ENCODE measurements at places on chromosomes 16 and 17.

GRCh38 chr17:77282524-77283515 lies 142.1 kb downstream of the SEC14L1 start:
- no peak for DNase-seq

DNA sequence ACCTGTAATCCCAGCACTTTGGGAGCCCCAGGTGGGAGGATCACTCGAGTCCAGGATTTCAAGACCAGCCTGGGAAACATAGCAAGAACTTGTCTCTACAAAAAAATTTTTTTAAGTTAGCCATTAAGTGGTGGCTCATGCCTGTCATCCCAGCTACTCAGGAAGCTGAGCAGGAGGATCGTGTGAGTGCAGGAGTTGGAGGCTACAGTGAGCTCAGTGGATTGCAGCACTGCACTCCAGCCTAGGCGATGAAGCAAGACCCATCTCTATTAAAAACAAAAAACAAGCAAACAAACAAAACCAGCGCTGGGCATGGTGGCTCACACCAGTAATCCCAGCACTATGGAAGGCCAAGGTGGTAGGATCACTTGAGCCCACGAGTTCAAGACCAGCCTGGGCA lies 38.0 kb downstream of the HEATR3 start:
- DNase-seq = no peak

DNA sequence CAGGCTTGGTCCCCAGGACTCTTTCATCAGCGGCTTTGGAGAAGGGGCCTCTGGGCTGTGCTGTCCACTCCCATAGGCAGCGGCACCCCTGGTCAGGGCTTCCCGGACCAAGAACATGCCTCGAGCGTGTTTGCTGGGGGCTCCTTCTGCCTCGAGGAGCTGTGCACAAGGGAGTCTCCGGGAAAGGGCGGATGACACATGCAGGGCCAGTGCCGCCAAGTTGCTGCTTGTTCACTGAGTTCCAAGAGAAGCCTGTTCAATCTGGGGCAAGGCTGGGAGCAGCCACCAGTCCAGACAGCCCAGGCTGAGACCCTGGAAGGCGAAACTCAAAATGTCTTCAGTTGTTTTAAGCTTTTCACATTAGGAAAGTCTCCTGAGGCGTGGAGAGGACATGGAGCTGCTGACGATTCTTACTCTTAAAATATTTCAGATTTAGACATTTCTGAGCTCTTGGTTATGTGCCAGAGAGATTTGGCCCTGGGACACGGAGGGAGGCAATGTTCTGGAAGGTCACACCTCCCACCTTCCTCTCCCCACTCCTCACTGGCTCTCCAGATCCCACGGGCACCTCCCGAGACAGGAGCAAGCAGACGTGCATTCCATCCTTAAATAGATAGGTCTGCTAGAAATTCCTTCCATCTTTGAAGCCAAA lies 84.5 kb upstream of the ZNF469 start:
- DNase-seq = no peak

DNA sequence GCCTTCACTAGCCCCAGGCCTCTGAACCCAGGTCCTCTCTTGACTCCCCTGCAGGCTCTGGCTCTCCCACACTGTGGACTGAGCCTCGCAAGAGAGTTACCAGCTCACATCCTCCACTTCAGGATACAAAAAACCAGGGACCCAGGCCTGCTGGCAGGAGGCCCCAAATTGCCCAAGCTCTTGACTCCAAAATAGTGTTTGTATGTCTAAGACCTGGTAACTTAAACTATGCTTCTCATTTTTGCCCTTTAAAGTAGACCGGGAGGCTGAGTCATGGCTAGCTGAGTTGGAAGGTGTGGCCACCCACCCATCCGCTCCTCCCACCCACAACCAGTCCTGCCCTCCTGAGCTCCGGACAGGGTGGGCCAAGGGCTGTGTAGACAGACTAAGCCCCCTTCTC lies 250.0 kb downstream of the SOX9 start:
- no peak for DNase-seq

GRCh38 chr16:22373662-22374310 lies 633 bp downstream of the CDR2 start:
- no peak for DNase-seq

DNA sequence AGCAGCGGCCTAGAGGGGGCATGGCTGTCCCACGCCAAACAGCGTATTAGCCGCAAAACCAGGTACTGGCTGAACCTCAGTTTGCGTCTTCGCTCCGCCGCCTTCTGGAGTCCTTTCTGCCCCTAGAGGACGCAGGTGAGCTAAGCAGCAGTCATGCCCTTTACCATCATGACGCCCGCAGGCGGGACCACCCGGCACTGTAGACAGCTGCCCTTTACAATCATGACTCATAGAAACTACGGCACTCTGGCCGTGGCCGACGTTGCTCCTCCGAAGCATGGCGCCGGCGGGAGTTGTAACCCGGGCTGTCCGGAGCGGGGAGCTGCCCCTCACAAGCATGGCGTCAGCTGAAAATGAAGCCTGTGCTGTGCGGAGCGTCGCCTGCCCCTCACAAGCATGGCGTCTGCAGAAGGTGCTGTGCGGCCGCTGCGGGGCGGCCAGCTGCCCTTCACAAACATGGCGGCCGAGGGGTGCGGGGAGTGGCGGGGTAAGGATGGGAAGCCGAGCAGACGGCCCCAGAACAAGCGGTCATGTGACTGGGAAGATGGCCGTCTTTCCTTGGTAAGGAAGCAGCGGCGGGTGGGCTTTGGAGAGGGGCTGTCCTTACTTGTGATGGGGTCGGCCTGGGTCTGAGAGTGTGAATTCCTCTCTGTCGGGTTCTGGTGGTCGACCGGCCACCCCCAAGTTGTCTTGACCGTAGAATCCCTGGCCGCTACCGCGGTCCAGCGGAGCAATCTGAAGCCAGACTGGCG lies at the start of gene VPS35L:
VPS35L (plus strand) TSS at position 518 of the 752 bp plus-strand sequence; CDS start at position 545, 27 bp downstream.
- DNase-seq = peak; percentile 96

GRCh38 chr16:68645494-68646388 lies 631 bp downstream of the CDH3 start:
- DNase-seq = no peak

DNA sequence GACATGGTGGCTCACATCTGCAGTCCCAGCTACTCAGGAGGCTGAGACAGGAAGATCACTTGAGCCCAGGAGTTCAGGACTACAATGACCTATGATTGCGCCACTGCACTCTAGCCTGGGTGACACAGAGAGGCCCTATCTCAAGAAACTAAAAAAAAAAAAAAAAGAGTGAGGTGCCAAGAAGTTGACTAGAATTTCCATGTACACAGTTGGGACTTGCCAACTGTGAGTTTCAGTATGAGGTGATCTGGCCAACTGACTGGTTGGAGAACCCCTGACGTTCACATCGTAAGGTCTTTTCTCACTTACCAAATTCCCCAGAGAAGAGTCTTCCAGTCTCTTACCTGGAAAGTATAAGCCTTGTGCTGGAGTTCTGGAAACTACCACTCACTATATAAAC lies 3.1 kb upstream of the MED11 start:
- DNase-seq = no peak

DNA sequence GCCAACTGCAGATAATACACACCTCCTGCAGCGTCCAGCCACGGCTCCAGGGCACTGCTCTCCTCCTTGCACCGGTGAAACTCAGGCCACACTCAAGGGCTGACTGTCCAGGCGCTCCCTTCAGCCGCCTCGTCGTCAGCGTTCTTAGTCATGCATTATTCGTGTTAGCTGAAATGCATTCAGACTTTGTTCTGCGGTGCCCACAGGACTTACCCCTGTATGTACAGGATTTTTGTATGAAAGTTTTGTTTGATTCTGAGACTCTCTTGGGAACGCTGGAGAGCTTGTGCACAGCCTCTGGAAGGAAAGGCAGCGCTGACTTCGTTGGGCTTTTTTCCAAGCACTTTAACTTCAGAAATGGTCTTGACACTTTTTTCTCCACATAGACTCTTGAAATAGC lies 22.1 kb downstream of the CIBAR2 start:
- DNase-seq = no peak

GRCh38 chr16:88338111-88338510 lies 44.6 kb upstream of the ZNF469 start:
- DNase-seq = no peak

DNA sequence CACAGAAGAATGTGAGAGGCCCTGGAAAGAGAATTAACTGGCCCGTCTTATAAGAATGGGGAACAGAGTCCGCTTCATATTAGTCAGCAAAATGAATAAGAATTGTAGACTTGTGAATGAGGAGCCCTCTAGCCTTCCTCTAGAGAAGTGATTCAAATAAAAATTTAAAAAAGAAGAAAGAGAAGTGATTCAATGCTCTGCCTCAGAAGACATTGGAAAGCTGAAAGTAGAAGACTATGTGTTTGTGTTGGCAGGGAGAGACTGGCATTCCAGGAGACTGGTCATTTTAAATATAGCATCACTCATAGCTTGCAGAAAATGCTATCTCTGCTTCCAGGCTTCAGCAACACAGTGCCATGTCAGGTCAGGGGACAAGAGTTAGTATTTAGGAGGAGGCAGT lies 190.6 kb upstream of the HS3ST3A1 start:
- no peak for DNase-seq

- DNase-seq = no peak
These were observed 42.3 kb downstream of the ABR start for GRCh38 chr17:1137465-1137894.

- no peak for DNase-seq
These were observed 6.2 kb upstream of the ETV4 start for GRCh38 chr17:43552229-43552837.

GRCh38 chr16:84851192-84852127 lies 31.7 kb downstream of the CRISPLD2 start:
- DNase-seq = no peak

- no peak for DNase-seq
These were observed 77.3 kb upstream of the ASIC2 start for GRCh38 chr17:33370401-33370800.

GRCh38 chr16:89949121-89949742 lies 677 bp downstream of the DEF8 start:
- DNase-seq = no peak

DNA sequence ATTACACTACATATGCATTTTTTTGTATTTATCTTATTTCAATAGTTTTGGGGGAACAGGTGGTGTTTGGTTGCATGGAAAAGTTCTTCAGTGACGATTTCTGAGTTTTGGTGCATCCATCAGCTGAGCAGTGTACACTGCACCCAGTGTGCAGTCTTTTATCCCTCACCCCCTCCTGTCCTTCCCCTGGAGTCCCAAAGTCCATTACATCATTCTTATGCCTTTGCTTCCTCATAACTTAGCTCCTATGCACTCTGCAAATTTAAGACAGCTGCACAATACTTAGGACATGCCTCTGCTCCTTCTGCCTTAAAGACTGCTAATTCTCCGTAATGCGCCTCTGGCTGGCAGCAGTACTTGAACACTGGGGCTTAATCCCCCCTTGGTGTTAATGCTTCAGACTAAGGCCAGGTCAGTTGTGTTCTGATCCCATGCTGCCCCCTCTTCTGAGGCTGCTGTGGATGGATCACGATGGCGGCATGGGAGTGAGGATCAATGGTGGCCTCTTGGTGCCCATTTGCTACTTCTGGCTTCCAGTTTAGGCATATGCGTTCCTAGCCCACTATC lies 146.2 kb downstream of the PARN start:
- no peak for DNase-seq

DNA sequence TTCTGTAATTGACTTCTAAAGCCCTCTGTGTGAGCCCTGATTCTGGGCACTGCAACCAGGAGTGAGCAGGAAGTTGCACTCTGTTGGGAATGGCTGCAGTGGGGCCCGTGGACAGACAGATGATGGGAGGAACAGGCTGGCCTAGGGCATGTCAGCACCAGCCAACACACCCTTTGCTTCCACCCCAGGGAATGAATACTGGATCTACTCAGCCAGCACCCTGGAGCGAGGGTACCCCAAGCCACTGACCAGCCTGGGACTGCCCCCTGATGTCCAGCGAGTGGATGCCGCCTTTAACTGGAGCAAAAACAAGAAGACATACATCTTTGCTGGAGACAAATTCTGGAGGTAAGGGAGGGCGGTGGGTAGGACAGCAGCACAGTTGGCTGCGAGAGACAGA lies 10.8 kb upstream of the LPCAT2 start:
- no peak for DNase-seq

DNA sequence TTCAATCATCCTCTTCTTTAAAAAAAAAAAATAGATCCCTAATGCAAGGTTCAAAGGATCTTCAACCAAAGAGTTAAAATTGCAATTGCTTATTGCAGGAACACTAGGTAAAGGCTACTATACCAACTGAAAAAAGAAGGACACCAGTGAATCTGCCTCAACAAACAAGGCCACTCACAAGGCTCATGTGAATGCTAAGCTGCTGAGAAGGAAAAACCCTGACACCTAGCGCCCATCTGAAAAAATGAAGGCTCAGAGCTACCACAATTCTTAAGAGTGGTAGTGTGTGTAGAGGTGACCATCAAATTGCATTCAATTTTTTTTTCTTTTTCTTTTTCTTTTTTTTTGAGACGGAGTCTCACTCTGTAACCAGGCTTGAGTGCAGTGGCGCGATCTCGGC lies 201.6 kb upstream of the C17orf78 start:
- DNase-seq = no peak

DNA sequence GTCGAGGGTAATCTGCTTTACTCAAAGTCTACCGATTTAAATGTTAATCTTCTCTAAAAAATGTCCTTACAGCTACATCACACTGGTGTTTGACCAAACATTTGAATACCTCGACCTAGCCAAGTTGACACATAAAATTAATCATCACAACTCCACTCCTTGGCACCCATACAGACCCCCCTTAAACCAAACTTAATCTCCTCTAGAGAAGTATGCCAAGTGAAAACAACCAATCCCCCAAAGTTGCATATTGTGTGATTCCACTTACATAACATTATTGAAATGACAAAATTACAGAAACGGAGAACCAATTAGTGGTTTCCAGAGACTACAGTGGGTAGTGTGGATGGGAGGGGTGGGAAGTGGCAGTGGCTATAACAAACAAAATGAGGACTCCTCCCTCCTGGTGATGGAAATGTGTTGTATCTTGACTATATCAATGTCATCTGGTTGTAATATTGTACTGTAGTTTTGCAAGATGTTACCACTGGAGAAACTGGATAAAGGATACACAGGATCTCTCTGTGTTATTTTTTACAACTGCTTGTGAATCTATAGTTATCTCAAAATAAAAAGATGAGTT lies 39.4 kb downstream of the CAPNS2 start:
- DNase-seq = no peak

DNA sequence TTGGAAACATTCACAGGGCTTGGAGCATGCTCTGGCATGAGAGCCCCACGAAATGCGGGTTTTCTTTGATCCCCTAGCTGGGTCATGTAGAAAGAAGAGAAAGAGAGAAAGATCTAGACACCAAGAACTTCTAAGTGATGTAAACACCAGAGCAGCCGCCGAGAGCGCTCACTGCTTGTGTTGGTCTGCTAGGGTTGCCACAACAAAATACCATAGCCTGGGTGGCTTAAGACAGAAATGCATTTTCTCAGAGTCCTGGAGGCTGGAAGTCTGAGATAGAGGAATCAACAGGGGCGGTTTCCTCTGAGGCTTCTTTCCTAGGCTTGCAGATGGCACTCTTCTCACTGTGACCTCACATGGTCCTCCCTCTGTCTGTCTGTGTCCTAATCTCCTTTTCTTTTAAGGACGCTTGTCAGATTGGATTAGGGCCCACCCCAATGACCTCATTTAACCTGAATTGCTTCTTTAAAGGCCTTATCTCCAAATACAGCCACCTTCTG lies 139.5 kb downstream of the CYLD start:
- DNase-seq = no peak

GRCh38 chr17:55730808-55731207 lies 8.1 kb upstream of the TMEM100 start:
- DNase-seq = no peak

Measured in DMS 273 treated with DMSO at 0.1 percent for 48 hours (cell line).